Amniotic epithelial cell (primary cell): ENCODE measurements at places on chromosomes 11 and 22.

GRCh38 chr11:60991457-60991856 is 20.0 kb downstream of the CD6 start:
- no peak for DNase-seq

- no peak for DNase-seq
Measured at GRCh38 chr22:46678003-46678657, 57.9 kb downstream of the GRAMD4 start.

DNA sequence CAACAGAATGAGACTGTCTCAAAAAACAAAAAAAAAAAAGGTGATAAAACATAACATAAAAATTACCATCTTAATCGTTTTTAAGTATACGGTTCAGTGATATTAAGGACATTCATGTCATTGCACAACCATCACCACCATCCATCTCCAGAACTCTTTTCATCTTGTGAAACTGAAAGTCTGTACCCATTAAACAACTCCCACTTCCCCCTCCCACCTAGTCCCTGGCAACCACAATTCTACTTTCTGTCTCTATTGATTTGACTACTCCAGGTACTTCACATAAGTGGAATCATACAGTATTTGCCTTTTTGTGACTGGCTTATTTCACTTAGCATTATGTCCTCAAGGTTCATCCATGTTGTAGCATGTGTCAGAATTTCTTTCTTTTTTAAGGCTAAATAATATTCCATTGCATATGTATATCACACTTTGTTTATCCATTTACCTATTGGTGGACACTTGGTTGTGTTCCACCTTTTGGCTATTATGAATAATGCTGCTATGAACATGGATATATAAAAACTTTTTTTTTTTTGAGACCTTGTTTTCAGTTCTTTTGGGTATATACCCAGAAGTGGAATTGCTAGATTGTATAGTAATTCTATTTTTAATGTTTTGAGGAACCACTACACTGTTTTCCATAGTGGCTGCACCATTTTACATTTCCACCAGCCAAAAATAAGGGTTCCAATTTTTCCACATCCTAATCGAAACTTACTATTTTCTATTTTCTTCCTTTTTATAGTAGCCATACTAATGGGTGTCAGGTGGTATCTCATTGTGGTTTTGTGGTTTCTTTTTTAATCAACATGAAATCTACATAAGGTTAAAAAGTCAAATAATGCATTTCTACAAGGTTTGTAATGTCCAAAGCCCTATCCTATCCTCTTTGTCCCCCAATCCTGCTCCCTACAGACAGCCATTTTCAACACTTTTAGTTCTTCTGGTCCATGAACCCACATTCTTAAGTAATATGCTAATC is 23.4 kb upstream of the PIK3C2A start:
- DNase-seq, result peak; percentile 23

DNA sequence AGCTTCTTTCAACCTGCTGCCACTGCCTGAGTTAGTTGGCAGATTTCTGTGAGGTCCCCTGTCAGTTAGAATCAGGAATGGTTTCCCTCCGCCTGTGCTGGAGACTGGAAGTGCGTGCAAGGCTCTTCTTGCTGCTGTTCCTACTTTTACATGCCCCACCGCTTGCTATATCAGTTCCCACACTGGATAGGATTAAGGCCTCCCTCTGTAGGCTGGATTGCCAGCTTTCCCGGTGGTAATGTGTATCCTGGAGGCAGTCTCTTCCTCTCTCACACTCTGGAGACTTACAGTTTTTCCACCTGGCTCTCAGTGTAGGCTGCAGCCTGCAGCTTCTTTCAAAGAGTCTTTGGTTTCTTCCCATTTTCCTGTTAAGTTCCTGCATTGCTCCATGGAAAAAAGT is 66.5 kb downstream of the ARHGAP42 start:
- DNase-seq, result peak; percentile 19

DNA sequence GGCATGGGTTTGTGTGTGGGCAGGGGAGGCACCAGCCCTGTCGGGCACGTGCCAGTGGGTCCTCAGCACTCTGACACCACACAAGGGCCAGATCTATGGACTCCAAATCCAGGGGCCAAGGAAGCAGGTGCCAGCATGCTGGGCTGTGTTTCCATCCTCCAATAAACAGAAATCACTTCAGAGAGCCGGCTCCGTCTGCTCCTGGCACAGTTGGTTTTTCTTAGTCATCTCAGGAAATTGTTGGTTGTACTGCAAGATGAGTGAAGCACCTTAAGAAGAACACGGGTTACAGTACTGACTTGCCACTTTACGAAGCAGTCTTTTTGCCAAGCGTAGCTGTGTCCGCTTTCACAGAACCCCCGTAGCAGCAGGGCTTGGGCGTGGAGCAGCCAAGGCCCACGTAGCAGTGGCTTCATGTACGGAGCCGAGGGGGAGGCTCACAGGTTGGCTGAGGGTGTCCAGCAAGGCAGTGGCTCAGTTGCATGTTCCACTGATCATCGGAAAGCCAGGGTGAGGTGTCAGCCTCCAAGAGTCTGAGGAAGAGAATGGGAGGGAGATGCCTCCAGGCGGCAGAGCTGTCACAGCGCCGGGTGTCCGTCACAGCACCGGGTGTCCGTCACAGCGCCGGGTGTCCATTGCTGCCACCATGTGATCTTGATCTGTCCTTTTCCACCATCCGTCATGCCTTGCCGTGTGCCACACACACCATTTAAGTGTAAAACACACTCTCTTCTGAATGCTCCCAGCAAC is 314.9 kb downstream of the CTTN start:
- DNase-seq, result no peak

DNA sequence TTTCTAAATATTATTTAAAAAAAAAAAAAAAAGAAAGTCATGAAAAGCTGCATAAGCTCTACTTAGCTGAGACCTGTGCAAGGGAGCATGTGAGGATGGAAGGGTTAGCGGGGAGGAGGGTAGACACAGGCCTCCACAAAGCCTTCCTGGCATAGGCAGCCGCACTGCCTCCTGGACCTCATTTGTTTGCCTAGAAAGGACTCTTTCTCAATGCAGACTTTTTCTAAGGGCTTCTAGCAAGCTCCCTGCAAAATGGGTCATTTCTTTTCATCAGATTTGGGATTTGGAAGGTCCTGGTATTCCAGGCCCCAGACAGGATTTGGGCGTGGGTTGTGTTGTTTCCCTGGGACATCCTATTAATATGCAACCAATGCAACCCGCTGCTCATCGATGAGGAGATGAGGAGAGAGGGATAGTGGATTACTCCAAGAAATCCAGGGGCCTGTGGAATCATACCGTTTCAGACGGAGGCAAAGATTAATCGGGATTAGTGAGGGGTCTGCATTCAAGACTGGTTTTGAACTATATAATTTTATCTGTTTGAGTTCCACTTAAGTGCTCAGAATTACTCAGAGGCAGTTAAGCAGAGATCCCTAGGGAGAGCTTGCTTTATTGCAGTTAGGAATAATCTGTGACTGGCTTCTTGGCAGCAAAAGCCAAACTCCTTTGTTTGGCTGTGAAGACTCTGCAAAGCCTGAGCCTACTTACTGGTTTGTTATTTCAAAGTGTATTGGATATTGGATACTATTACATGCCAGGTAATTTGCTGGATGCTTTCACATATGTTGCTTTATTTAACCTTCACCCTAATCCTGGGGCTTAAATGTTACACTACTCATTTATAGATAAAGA is 106.9 kb upstream of the NAV2 start:
- peak; percentile 39 for DNase-seq

GRCh38 chr11:123532131-123532530 is 102.1 kb downstream of the GRAMD1B start:
- DNase-seq, result no peak

DNA sequence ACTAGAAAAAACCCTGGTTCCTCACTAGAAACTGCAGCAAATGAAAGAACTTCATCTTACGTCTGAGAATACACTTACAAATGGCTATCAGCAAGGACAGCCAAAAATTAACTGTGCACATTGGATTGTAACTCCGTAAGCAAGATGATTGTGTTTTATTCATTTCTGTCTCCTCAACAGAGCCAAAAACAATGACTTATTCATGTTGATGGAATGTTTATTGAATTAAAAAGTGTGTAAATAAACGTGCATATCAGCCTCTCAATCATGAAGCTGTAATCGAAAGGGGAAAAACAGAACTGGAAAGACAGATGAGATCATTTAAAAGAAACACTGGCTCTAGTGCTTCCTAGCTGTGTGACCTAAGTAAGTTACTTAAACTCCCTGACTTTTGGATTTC is 307.5 kb upstream of the ZC3H12C start:
- DNase-seq, result no peak

- no peak for DNase-seq
Measured at GRCh38 chr11:130418756-130419155, 9.7 kb downstream of the ADAMTS8 start.

DNA sequence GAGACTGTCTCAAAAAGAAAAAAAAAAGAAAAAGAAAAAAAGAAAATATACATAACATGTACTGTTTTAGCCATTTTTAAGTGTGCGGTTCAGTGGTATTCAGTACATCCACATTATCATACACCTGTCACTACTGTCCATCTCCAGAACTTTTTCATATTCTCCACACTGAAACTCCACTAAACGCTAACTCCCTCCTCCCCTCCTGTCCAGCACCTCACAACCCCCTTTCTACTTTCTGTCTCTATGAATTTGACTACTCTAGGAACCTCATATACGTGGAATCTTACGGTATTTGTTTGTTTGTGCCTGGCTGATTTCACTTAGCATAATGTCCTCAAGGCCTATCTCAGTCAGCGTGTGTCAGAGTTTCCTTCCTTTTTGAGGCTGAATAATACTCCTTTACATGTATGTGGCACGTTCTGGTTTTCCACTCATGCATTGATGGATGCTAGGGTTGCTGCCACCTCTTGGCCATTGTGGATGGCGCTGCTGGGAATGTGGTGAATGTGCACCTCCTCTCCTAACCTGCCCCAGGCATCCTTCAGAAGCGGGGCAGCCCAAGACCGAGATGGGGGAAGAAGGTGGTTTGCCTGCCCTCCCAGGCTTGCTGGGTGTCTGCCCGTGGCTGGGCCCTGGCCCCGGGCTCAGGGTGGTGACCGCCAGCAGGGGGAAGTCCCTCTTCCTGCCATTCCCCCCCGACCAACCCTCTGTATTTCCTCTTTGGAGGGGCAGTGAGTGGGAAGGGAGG is 60.5 kb downstream of the BCR start:
- no peak for DNase-seq

GRCh38 chr22:23681026-23681809 is 9.6 kb upstream of the RGL4 start:
- no peak for DNase-seq

DNA sequence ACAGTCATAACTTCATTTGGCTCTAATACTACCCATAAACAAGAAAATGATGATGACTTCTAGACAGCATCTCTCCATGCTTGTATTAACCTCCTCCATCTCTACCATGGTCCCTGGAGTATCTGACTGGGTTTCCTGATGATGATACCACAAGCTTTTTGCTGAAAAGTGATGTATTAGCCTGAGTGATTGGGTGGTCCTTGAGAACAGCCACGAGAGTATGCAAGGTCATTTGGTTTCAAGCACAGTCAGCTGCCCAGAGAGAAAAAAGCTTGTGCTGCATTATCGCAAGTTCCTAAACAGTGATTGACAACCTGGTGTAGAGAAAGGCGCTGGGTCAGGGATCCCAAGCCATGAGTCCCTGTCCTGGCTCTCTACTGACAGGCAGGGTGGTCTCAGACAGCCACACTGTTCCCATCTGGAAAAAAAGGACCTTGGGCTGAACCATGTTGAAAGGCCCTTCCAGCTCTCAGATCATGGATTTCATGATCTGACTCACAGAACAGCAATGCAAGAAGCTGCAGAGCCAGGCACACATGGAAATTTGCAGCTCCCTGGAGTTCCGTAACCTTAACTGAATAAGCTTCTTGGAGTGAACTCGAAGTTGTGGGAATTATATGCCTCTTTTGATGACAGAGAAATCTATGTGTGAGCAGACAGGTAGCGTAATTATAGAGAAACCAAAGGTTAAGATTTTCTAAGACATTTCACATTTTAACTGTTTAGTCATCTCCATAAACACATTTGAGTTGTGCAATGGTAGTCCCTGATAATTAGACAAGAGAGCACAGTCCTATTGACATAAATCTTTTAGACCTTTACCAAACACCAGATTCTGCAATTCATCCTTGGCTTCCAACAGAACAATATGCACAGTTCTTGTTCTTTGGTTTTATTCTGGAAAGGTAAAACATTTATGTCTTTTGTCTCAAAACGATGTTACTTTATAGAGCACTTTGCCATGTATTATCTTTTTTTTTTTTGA is 54.1 kb upstream of the UBASH3B start:
- DNase-seq, result peak; percentile 93

GRCh38 chr22:18060646-18061620 is 16.9 kb upstream of the PEX26 start:
- DNase-seq, result peak; percentile 43

DNA sequence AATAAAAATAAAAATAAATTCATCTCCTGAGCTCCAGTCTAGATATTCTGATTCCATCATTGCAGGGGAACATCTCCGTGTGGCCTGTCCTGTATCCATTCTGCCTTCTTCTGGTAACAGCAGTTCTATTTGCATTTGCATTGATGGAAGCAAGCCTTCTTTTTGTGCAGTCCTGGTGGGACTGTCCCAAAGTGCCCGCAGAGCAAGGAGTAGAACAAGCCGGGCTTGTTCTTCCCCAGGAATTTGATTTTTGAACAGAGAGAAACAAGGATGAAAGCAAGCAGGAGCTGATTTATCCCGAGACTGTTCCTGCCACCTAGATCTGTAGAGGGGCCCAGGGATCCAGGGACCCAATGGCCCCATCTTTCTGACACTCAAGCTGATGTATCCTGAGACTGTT is 65.4 kb downstream of the SYN3 start:
- no peak for DNase-seq

DNA sequence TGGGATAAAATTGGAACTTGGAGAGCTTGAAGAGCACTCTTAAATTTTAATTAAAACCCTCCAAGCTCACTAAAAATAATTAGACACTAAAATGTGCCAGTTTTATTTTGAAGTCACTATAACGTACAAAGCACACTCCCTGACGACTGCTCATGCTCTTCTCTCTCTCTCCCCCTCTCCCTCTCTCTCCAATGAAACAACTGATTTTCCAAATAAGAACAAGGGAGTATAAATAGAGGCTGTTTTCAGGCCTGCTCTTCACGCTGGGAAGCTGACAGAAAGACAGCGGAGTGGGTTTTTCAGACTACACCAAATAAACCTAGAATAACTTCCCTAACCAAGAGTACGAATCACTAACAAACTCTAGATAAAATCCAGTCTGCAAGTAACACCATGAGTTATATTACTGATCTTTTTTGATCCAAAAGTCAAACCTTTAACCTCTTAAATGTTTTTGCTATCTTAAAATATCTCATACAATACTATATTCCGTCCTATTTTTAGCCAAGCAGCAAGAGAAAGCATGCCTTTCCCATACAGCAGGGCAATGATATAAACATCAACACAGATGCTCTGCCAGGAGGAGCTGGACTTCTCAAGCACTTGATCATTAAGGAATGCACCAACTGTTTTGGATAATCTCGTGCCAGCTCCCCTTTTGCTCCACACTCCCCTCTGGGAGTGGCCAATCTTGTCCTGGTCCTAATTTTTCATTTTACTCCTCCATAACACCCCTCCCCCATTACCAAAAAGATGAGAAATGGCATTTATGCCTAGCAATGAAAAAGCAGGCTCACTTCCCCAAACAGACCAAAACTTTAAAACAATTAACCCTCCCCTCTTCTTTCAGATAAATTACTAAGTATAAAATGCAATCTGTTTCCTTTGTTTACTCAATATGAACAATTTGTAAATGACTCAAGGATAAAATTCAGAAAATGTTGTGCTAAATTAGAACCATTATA is 116.9 kb downstream of the SOX6 start:
- peak; percentile 22 for DNase-seq
